Neural crest cell (in vitro differentiated cells): ENCODE measurements at places on chromosomes 11 and 22.
A peak's percentile ranks its signal among the peaks of the same experiment; 100 is the strongest.

GRCh38 chr11:87320123-87320522, 282.4 kb downstream of the TMEM135 start:
- no peak for DNase-seq

DNA sequence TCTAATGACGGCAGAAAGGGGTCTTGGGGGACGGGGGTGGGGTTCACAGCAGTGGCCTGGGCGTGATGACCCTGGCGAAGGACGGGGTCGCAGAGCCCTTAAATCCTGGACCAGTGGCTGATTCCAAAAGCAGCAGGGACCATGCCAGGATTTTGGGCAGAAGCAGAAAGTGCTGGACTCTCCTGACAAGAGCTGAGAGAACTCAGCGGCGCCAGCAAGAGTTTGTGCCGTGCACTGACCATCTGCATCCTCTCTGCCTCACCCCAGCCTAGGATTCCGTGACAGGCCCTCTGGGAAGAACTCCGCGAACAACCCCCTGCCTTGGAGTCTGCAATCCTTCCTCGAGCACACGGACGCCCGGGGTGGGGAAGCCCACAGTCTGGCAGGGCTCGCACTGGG, 644 bp upstream of the NDUFV1 start:
- DNase-seq: no peak

GRCh38 chr11:94144216-94144615, 15.6 kb downstream of the PANX1 start:
- DNase-seq: no peak

- no peak for DNase-seq
These were observed 117.8 kb downstream of the WNT11 start for GRCh38 chr11:76088511-76088910.

- no peak for DNase-seq
These were observed 104.4 kb downstream of the FANCF start for GRCh38 chr11:22521226-22521625.

- no peak for DNase-seq
These were observed 868.7 kb upstream of the CHORDC1 start for GRCh38 chr11:91091563-91091962.

DNA sequence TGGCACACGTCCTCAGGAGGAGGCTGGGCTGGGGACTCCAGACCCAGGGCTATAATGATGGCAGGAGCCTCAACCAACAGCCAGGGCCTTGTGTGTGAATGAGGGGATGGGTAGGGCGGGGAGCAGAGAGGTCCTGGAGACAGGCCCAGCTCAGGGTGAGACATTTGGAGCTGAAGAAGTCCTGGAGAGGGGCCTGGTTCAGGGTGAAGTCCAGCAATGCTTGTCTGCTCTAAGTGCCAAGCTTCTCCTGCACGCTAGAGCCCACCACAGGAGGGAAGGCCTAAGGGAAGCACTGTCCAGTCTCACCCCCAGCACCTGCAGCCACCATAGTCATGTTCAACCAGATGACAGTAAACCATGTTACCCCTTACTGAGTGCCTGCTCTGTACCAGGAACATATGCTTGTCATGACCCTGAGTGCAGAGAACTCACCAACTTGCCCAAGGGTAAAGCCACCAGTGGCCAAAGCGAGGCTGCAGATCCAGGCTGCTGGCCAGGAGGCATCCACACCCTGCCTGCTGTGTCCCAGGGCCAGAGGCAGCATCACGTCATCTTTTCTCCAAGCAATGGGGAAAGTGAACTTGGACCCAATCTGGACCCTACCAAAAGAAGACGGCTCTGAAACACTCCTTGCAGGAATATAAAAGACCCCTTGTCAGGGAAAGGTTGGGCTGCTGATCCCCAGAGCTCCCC, 24.0 kb downstream of the LMO1 start:
- DNase-seq: no peak

DNA sequence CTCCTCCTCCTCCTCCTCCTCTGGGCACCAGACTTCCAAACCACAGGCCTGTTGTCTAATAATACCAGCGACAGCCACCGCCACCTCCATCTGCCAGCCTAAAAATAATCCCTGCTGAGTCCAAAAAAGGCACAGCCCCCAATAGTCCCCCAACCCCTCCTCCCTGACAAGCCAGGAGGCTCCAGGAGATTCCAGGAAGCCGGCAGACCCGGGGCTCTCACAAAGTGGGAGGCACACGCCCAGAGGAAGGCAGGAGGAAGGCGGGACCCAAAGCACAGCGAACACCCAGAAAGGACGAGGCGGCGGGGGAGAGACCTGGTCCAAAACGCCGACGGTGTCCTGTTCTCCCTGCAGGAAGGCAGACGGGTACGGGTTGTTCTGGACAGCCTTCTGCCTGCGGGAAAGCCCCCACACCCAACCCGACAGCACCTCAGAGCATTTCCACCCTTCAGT, 5.9 kb downstream of the IGSF9B start:
- DNase-seq: no peak

- DNase-seq: no peak
These were observed 188.9 kb upstream of the SESN3 start for GRCh38 chr11:95419915-95420314.

GRCh38 chr11:89545691-89546090, 54.5 kb upstream of the NOX4 start:
- DNase-seq: no peak

- no peak for DNase-seq
These were observed 59.7 kb upstream of the RASD2 start for GRCh38 chr22:35480627-35481550.

GRCh38 chr22:31676700-31677099, 14.7 kb upstream of the PISD start:
- DNase-seq: peak; percentile 82

GRCh38 chr11:112100462-112100861, 13.8 kb downstream of the SDHD start:
- no peak for DNase-seq

DNA sequence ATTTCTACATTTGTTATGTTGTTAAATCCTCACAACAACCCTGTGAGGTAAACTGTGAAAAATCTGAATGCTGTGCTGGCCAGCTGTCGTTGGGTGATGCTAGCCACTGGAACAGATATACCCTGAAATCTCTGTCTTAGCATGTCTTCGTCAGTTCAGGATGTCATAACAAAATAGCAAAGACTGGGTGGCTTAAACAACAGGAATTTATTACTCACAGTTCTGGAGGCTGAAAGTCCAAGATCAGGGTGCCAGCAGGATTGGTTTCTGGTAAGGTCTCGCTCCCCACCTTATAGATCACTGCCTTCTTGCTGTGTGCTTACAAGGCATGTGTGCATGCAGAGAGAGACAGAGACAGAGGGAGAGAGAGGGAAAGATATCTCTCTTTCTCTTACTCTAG, 211.7 kb downstream of the C11orf91 start:
- no peak for DNase-seq

GRCh38 chr11:124950601-124951330, 3.2 kb upstream of the CCDC15 start:
- DNase-seq: no peak

- DNase-seq: no peak
These were observed 219.1 kb upstream of the ARHGAP42 start for GRCh38 chr11:100467821-100468508.

DNA sequence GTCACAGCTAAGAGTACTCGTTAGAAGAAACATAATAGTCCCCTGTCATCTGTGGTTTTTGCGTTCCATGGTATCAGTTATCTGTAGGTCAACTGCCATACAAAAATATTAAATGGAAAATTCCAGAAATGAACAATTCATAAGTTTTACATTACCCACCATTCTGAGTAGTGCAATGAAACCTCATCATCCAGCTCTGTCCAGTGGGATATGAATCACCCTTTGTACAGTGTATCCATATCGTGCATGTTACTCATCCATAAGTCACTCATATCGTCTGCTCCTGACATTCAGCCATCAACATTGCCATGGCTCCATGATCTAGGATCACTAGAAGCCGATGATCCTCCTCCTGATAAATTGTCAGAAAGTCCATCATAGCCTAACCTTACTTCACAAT, 174.9 kb upstream of the C11orf87 start:
- DNase-seq: no peak

GRCh38 chr22:41768430-41768829, 32.0 kb upstream of the CCDC134 start:
- no peak for DNase-seq

DNA sequence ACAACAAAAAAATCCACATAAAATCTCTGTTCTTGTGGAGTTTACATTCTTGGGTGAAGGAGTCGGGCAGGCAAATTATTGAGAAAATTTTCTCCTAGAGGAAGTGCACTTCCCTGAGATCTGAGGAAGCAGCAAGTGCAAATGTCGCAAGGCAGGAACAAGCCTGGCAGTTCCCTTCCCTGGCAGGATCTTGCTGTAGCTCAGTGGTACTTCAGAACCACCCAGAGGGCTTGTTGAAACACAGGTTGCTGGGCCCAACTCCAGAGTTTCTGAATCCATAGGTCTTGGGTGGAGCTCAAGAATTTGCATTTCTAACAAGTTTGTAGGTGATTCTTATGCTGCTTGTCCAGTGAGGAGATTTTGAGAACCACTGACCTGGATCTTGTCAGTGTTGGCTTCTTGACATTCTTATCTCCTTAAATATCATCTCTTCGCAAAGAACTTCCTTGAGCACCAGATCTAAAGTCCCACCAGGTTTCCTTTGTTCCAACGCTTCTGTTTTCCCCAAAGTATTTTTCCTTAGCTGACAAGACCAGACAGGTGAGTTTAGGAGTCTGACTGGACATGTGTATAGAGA, 9.6 kb downstream of the QSER1 start:
- DNase-seq: no peak

DNA sequence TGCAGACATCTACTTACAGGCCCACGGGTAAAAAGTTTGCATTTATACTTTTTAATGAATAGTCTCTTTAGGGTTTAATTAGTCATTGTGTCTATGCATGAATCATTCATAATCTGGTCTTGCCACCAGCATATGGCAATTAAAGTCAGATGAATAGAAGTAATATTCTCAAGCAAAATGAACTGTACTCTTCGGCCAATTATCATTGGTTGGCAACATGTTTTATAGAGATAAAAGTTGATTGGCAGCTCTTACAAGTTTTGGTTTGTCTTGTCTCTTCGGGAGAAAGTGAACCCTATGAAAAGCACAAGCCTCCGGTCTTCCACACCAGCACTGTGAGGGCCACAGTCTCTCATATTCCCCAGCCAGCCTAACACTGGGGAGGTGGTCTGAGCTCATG, 97.8 kb downstream of the OSBP2 start:
- no peak for DNase-seq

- no peak for DNase-seq
These were observed 41.0 kb downstream of the FLI1 start for GRCh38 chr11:128734832-128735224.

DNA sequence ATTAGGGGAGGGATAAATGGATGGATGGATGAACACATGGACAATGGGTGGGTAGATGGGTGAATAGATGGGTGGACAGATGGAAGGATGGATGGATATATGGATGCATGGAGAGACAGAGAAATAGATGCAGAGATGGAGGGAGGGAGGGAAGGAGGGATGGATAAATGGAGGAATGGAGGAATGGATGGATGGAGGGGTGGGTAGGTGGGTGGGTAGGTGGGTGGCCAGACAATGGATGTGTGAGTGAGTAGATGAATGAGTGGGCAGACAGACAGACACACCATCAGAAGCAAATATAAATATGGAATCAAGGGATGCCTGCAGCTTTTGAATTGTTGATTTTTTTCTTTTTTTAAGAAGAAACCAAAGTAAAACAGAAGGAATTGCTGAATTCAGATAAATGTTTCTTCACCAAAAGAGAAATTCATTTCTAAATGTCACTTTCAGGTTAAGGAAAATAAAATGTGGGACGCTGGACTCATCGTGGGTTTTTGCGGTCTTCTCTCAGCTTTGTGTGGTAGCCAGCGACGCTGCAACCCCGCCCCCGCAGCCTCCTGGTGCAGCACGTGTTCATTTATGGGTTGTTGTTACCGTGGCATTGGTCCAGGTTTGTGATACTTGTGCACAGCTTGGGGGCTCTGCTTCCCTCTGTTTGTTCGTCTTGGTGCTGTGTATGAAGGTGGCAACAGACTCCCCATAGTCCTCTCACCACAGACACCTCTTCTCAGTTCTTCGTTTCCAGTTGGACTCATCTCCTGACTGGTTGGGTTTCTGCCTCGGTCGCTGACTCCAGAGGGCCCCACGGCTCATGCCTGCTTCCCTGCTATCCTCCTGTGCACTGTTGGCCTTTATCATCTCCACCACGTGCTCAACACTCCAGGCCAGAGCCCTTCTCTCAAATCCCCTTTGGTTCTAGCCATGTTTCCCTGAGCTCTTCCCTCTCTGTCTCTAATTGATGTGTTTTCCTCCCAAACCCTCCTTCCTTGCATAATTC, 76.4 kb downstream of the CDKN1C start:
- no peak for DNase-seq

DNA sequence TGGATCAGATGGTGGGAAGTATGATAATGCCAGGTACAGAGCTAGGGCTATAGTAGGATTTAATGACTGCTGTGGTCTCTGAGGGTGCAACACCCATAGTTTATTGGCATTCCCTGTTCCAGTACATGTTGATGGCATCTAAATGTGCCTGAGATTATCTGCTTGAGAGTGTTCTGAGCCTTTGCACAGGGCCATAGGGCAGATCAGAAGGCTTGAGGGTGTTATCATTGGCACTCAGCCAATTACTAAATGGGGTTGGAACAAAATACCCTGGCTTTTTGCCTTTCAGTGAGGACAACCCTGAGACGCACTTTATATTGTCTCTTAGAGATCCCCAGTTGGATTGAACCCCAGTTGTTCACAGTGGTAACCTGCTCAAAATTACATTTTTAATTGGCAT, 6.7 kb downstream of the SLC5A12 start:
- DNase-seq: no peak

GRCh38 chr11:126318574-126319373, 14.9 kb downstream of the DCPS start:
- DNase-seq: no peak

DNA sequence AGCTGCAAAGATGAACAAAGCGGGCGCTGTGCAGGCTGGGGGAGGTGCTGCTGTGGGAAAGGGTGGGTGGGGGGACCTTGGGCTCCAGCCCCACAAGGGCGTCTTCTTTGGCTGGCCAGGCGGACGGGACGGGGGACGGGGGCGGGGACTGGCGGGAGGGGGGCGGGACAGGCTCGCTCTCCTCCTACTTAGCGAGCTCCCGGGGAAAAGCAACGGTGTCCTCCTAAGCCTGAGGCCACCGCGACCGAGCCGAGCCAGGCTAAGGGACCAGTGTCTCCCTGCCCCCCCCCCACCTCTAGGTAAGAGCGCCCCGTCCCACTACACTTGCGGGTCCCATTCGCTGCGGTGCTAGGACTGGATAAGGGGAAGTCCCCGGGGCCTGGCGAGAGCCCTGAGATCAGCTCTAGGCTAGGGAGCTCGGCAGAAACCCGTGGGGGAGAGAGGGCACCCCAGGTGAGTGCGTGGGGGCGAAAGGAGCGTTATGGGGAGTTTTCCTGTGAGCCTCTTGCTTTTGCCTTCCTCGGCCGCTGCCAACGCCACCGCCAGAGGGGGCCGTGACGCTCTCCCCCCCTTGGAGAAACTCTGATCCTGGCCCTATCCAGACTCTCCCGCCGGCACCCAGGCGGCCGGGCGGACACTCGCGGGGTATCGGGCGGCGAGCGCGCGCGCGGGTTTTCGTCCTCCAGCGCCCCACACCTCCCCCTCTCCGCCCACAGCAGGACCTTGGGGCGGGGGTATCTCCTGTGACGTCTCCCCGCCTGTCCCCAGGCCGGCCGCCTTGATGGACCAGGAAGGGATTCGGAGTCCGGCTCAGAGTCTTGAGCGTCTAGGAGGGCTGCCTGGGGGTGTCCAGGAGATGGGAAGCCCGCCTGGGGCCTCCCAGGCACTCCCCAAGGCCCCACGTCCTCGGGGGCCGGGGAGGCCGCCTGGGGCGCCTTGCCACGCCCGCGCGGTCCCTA, at the start of gene PHLDB1:
TSS of gene PHLDB1 (plus strand) at position 215 of the 959 bp plus-strand sequence. CDS start 6,222 bp downstream, outside the sequence.
- peak; percentile 52 for DNase-seq

GRCh38 chr11:66912361-66912760, 45.8 kb downstream of the PC start:
- no peak for DNase-seq

GRCh38 chr11:2799881-2800654, 85.5 kb downstream of the CDKN1C start:
- DNase-seq: no peak
